Activated effector memory CD4-positive, alpha-beta T cell treated with anti-CD3 and anti-CD28 coated beads, Interleukin-2, amount 50 U/mL, for 16 hours (primary cell): ENCODE measurements at places on chromosomes 13 and 19.

DNA sequence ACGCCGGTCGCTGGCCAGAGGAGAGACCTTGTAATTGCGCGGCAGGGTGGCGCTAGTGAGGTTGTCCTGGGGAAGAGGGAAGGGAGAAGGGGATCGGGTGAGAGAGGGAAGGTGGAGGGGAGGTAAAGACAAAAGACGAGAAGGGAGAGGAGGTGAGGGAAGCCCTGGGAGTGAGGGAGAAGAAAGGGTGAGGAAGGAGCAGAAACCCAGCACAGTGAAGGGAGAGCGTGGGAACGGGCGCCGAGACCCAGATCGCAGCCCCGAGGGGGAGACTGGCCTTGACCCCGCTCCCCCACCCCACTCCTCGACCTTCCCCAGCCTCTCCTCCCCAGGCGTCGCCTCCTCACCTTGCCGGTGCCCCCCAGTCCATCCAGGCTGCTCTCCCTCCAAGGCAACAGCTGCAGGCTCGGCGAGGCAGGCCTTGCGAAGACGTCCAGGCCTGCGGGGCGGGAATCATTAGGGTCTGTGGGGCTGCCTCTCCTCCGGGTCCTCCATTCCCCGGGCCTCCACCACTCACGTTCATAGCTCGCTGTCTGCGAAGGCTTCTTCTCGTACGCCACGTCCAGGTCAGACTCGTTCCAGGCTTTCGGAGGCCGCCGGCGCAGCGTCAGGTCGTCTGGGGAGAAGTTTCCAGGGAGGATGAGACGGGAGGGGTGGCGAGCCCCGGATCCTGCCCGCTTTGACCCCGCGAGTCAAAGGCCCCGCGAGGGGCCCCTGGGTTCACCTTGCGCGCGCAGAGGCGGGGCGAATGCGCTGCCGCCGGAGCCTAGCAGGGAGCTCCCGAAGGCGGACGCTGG, 8.8 kb downstream of the PPP1R13L start:
- DNase-seq: no peak

GRCh38 chr19:28406966-28407365, 806.0 kb downstream of the UQCRFS1 start:
- DNase-seq: no peak

DNA sequence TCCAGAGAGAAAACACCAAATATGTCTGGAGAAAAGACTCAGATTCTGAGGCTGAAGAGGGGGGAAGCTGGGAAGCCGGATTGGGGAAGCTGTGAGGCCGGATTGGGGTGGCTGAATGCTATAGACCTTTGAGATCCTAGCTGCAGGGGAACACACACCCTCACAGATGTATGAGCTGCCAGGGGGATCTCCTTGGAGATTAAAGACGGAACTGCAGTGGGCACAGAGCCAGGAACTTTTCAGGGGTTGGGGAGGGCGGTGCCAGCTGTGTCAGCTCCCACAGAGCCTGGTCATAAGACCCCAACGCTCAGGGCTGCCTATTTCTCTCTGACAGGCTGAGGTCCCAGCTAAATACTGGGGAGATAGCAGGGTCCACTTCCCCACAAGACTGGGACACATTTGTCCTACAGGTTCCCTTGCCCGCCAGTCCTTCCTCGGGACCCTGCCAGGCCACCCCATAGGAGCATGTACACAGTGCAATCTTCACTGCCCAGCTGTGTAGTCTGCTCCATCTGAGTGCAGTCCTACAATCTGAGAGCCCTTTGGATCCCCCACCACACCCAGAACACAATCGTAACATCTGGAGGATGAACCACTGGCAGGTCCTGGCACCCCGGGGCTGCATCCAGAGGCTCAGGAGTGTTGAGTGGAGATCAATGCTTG, 1893.9 kb downstream of the PCDH9 start:
- DNase-seq: peak; percentile 33

- no peak for DNase-seq
Observed at GRCh38 chr13:33123066-33123859, 107.0 kb downstream of the KL start.

- peak; percentile 90 for DNase-seq
Observed at GRCh38 chr19:1513499-1514294, 878 bp upstream of the ADAMTSL5 start.

DNA sequence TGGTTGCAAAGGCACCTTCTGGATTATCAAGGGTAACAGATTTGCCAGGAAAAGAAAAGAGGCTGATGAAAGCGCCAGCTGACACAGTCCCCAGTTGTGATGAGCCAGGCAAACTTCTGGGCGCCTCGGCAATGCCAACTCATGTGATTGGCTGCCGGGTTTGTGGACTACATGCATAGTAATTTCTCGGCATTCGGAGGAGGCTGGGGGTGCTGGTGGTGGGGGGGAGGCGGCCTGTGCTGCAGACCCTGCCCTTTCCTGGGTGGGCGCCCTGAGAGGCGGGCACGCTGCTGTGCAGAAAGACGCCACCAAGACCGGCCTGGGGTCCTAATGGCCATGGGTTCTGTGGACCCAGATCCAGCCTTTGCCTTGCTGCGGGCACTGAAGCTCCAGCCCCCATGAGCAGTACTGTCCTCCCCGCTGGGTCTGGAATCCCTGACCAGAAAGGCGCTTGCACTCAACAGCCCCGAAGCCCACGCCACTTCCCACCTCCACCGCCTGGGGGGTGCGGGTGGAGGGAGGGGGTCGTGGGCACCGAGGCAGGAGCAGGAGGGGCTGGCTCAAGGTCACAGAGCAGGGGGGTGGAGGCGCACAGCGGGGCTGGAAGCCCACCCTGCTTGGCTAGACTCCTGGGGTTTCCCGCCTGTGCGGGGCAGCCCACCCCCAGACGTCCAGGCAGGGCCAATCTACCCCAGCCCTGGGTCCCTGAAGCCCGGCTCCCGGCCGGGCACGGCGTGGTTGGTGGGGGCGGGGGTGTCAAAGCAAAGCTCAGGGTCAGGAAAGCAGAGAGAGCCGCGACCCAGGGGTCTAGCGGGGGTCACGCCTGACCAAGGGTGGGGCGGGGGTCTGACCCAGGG, 1.0 kb downstream of the DIRAS1 start:
- no peak for DNase-seq

GRCh38 chr13:87094646-87095045, 576.5 kb upstream of the SLITRK5 start:
- DNase-seq: no peak

- no peak for DNase-seq
Observed at GRCh38 chr13:51579676-51580075, 4.6 kb upstream of the WDFY2 start.

DNA sequence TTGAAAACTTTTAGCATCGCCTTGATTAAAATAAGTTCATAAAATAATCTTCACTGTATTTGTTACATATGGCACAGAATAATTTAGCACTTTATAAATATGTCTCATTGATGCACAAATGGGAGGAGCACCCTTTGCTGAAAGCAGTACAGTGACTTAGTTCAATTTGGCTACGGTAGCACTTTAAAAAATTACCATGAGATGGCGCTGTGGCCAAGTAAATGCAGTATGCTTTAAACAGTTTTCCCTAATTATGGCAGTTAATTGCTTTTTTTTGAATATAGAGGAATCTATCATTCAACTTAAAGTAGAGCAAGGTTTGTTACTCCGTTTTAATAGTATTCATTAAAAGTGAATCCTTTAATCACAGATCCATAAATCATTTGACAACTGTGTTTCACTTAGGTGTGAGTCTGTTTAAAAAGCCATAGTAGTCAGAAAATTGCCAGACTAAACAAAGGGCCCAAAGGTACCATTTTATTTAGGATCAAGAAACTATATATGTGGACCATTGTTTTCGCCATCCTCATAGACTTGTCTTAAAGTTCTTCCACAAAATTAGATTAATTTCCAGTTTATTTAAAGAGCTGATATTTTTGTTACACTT, 34.7 kb upstream of the ESD start:
- no peak for DNase-seq

GRCh38 chr13:105327581-105328126, 1207.8 kb downstream of the EFNB2 start:
- no peak for DNase-seq

DNA sequence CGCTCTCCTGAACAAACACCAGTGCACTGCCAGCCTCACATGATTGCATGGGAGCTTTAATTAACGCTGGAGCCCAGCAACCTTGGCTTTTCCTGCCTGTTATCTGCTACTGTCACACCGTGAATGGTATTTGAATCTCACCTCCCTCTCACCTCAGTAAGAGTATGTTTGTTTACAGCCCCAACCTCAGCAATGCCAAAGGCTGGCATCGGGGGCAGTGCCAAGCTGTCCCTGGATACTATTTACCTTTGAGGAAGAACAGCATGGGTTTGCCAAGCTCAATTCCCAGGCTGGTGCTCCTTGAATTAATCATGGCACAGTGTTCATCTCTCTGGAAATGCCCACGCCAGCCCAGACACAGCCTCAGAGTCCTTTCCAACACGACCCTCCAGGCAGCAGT, 57.2 kb upstream of the SERPINE3 start:
- no peak for DNase-seq

DNA sequence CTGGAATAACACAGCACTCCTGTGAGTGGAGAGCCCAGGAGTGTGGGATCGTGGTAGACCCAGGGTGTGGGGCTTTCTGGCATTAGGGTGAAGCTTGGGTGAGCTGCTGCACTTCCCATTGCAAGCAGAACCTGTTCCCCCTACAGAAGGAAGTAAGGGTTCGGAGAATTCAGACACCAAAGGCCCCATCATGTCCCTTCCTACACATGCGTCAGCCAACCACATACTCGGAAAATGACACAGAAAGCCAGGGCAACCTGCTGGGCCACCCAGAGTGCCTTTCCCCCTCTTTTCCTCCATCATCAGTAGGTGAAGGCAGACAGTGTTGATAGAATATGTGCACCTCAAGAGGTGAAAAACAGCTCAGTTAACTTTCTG, 42.9 kb downstream of the GGACT start:
- DNase-seq: no peak

GRCh38 chr19:55454787-55455243, 6.6 kb downstream of the ISOC2 start:
- peak; percentile 80 for DNase-seq

DNA sequence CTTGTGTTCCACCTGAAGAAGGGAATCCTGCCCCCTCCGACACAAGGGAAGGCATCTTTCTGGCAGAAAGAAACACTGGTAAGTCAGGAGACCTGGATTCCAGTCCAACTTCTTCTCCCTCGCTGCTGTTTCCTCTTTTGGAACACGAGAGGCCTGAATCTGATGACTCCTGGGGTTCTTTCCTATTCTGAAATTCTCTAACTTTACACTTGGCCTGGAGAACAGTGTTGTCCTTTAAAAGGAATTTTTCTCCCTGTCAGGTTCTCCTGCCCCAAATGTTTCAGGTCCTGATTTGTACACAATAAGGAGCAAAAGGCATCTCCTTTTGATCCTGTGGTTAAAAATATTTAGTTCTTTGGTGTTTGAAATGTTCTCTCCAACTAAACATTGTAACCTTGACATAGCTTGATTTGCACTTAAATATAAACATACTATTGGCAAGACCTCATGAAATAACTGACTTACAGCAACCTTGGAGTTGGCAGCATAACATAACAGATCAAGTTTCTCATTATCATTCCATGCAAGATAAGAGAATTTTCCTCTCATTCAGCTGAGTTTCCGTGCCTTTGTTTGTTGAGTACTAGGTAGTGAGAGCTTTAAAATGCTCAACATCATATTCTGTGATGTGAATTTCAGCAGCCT, 244.8 kb downstream of the COG6 start:
- no peak for DNase-seq

GRCh38 chr19:12843999-12844732, 5.9 kb downstream of the MAST1 start:
- no peak for DNase-seq

DNA sequence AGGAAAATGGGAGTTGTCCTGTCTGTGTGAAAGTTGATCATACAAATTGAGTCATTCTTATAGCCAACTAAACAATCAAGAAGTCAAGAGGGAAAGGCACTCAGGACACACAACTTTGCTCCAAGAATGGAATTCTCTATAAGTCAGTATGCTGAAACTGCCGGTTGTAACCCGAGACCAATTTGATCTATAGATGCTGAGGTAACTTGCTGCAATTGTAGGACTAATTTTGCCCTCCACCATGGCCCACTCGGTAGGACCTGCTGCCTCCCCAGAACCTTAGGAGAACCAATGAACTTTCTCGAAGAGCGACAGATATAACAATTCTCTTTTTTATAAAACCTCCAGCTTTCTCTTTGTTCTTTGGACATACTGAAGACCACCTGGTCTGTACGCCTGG, 157.0 kb downstream of the RNF17 start:
- no peak for DNase-seq

DNA sequence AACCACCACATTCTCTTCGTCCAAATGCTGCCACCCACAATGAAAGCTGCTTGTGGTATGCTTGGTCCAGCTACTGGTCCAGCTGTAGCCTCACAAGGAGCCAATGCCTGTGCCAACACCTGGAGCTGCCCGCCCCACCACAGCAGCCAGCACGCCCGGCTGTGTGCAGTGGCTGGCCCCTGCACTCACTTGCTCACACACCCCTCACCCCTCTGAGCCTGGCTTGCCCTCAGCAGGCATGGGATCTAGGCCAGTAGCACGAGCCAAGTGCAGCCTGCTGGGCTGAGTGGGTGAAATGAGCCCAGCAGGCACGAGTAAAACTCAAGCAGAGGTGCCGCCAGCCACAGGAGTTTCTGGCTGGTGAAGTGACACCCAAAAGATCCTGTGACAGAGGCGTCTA, 2096.4 kb upstream of the PCDH20 start:
- DNase-seq: no peak

DNA sequence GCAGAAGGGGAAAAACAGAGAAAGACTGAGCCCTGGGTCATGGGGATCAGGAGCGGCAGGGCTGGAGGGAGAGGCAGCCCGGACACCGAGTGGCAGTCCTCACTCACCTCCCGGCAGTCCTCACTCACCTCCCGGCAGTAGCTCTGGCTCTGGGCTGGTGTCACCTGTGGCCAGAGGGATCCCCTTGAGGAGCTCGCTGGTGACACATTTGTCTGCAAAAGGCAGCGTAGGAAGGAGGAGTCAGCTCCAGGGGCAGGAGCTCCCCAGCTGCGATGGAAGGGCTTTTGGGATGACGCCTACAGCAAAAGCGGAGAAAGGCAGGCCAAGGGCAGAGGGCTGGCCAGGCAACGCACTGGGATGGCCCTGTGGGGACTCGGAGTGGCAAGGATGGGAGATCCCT, 739 bp downstream of the EIF3G start:
- no peak for DNase-seq

DNA sequence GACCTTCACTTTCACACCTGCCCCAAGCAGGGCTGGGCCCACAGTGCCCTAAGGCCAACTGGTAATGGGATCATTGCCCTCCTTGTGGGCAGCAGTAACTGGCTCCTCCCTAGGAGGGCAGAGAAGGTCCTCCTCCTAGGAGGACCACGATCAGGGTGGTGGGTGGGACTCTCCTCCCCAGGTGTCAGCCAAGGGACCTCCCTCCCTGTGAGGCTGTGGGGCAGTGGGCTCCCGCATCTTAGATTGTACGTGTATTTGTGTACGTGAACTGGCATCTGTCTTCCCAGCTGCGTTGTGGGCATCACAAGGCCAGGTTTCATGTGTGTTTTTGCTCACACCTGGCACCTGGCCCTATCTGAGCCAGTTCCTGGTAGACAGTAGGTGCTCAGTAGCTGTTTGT, 111.8 kb downstream of the SOX1 start:
- DNase-seq: no peak
